NCI-H748 treated with DMSO at 0.1 percent for 48 hours (cell line): ENCODE measurements at places on chromosomes 2 and 18.
A peak's percentile ranks its signal among the peaks of the same experiment; 100 is the strongest.

- no peak for DNase-seq
Observed at GRCh38 chr18:59551902-59552635, 145.2 kb downstream of the CCBE1 start.

GRCh38 chr2:74093426-74093825 lies 54.3 kb downstream of the BOLA3 start:
- DNase-seq = no peak

DNA sequence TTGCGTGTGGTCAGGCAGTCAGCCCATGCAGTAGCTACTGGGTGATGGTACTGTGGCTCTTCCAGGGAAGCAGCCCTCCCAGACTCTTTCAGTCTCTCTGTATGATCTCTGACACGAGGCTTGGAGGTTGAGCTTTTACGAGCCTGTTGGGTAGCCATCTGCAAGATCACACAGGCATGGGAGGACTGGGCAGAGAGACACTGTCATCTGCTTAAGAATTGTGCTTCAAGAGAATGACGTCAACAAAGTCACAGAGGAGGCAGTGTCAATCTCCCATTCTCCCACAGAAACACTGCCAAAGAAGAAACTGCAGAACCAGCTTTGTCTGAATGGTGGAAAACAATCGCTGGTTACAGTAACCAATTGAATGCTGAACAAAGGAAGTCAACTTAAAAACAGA lies 78.4 kb upstream of the MC2R start:
- DNase-seq = no peak

GRCh38 chr2:176285321-176285720 lies 16.1 kb downstream of the MTX2 start:
- DNase-seq = no peak

DNA sequence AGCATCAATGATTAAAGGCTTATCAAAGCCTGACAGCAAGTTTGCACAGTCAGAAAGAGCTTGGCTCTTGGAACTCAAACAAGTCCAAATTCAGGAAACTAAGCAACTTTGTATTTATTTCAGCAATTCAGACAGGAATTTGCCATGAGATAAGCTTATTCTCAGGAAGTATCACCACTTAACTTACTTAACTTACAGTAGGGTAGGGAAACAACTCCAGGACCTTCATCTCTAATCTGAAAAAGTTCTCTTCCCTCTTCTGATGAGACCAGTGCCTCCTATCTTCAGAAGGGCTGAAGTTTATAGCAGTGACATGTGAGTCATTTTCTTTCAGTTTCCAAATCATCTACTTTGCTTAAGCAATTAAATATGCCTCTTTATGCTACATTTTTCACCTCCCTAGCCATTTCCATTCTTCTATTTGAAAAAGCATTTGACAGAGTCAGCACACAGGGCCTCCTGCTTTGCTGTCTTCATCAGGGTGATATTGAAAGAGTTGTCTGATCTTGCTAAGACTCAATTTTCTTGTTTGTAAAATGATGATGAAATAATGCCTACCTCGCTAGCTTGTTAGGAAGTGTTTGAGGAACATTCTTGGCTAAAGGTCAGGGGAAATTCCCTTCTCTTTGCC lies 389.5 kb downstream of the RND3 start:
- no peak for DNase-seq

DNA sequence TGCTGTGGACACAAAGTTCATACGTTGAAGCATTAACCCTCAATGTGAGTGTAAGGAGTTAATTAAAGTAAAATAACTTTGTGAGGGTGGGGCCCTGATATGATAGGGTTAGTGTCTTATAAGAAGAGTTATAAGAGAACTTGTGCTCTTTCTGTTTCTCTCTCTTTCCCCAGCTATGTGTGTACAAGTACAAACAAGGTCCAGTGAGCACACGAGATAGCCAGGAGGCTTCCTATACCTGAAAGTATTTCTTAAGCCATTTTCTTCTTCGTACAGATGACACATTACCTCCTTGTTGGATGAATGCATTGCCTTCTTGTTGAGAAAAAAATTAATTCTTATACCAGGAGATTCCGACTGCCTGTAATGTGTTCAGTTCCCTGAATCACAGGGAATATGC lies 301.2 kb downstream of the PARD3B start:
- no peak for DNase-seq

DNA sequence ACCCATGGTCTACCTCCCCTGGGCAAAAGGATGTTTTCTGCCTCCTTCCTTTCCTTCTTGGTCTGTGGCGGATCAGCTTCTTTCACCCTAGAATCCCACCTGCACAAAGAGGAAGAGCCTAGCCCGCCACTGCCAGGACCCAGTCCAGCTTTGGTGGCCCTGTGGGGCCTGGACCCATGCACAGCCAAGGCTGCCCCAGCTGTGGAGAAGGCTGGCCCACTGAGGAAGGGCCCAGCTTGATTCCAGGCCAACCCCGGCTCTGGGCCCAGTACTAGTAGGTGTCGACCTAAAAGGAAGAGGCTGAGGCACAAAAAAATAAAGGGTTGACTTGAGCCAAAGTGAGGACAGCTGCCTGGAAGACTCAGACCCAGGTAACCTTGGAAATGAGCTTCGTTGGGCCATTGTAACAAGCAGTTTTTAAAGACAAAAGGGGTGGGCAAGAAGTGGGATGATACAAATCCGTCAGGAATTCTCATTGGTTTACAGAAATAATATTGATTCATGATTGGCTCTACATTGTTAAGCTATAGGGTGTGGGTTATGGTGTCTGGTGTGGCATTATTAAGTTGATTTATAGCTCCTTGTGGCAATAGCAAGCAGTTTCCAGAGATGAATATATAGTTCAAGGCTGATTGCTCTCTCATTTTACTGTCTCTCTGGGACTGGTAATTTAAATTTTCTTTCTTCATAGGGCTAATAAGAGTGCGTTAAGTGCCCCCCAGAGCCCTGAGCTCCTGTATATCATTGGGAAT lies 29.8 kb upstream of the MAL start:
- DNase-seq = no peak

DNA sequence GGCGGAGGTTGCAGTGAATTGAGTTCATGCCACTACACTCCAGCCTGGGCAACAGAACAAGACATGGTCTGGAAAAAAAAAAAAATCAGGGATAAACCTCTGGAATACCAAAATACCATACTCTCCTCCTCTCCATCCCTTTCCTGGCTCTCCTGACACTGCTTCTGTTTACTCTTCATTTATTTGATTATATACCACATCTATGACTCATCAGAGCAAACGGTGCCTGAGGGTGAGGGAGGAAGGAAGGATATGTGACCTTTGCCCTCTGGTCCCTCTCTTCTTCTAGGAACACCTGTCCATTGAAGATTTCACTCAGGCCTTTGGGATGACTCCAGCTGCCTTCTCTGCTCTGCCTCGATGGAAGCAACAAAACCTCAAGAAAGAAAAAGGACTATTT lies 30.0 kb downstream of the VIL1 start:
- DNase-seq = no peak

DNA sequence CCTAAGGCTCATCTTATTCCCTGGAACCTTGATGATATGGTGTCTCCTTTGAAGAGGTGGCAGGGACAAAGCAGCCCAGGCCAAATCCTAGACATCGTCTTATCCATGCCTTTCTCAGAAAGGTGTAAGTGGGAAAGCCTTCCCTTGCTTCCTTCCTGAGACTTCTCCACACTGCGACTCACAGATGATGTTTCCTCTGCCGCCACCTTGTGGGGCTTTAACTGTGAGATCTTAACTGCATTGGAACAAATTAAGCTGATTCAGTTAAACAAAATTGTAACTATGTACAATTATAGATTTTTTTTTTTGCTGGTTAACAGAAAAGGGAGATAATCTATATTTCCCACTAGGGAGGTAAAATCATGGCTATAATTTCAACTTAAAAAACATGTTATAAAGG lies 10.0 kb upstream of the GCA start:
- peak; percentile 7 for DNase-seq

- no peak for DNase-seq
Observed at GRCh38 chr2:60446413-60447267, 106.8 kb downstream of the BCL11A start.

- DNase-seq = no peak
Observed at GRCh38 chr2:233060501-233060979, 398 bp downstream of the INPP5D start.
